CD4-positive, alpha-beta T cell treated with Interleukin-4 for 1 hour (primary cell): ENCODE measurements at places on chromosomes 7 and 10.

GRCh38 chr7:127897704-127898454 is 133.4 kb downstream of the LRRC4 start:
- no peak for DNase-seq

- no peak for DNase-seq
Observed at GRCh38 chr10:130018265-130018664, 54.2 kb upstream of the EBF3 start.

- DNase-seq: no peak
Observed at GRCh38 chr10:64648915-64649314, 1127.7 kb downstream of the REEP3 start.

DNA sequence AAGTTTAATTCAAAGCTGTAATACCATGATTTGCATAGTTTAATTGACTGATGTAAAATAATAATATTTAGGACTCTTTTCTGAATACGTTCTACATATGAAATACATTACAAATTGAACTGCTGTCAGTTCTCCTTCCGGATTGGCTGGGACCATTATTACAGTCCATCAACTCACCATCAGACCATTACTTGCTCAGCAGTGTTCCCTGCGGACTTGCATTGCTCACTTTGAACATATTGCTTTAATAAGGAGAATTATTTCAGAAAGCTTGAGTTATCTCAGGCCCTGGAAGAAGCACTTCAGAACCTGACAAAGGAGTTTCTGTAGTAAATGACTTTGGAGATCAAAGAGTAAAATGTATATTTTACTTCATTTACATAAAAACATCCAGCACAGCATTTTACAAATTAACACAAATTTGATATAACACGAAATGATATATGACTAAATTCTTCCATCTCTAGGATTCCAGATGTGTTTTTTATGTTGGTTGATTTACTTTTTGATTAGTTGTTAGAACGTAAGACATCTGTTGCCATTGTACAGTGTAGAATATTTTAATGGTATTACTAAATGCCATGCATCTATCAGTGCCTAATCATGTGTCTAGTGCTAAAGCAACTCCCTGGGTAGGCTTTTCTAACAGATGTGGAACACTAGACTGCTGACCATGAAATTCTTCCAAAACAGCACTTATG is 418.5 kb upstream of the SEMA3A start:
- DNase-seq: no peak

- DNase-seq: peak; percentile 59
Observed at GRCh38 chr10:132162021-132162531, 24.7 kb upstream of the DPYSL4 start.

DNA sequence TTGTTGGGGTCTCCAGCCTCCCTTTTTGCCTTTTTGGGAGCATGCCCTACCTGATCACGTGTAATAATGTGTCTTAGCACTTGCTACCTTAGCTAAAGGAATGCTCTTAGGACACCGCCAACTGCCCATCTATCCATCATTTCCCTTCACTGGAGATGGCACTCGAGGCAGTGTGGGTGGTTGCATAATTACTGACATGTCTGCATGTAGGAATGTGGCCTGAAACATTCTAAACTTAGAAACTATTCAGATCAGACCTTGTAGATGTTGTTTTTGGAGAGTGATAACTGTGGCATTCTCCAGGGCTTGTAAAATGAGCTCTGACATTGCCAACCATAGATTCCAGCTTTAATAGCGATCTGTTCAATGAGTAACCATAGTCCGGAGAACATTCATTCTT is 365.8 kb downstream of the BBS9 start:
- DNase-seq: no peak

GRCh38 chr10:132532749-132533560 is 4.6 kb upstream of the INPP5A start:
- DNase-seq: no peak

DNA sequence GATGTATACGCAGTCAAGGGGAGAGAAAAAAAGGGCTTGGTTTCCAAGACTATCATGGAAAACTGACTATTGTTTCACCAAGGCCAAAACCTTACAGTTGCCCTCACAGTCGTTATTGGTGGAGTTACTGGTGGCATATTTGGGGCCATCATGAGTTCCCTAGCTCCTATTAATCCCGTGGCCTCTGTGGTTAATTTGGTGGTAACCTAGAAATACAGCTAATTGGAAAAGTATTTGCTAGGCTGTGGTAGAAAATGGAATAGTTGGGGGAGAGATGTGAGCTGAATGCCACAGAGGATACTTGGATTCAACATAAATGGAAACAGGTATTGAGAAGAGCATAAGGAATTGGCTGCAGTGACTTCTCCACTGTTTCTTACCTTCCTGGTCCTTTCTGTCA is 450.7 kb downstream of the KCNMA1 start:
- no peak for DNase-seq

- no peak for DNase-seq
Observed at GRCh38 chr7:113119429-113119828, 1.1 kb upstream of the SMIM30 start.

GRCh38 chr7:96921231-96921630 is 84.1 kb upstream of the DLX6 start:
- DNase-seq: no peak

DNA sequence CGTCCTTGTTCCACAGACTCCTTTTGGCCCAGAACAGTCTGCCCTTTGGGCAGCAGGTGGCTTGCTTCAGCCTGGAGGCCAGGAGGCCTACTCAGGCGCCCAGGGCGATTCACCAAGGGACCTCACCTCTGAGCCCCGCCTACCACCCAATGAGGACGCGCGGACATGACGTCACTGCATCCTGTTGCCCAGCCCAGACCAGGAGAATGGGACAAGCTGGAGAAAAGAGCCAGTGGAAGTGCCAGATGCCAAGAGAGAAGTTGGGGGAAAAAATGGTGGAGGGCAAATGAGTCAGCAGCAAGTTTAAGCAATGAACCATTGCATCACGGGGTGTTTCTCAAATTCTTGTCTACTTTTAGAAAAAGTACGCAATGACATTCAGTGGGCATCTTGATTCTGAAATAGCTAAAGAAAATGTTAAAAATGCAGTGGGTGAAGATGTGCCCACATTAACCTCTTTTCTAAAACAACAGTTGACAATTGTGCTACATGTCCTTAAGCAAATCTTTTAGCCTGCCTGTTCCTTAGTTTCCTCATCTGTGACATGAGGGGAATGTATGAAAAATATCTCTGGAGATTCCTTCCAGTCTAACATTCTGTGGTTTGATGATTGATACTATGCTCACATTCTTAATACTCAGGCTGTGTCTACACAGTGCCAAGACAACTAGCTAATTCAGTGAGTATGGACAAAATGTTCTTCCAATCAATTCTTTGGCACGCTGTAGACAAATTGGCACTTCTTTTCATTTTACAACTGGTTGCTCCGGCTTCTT is 23.9 kb upstream of the LEP start:
- peak; percentile 71 for DNase-seq

DNA sequence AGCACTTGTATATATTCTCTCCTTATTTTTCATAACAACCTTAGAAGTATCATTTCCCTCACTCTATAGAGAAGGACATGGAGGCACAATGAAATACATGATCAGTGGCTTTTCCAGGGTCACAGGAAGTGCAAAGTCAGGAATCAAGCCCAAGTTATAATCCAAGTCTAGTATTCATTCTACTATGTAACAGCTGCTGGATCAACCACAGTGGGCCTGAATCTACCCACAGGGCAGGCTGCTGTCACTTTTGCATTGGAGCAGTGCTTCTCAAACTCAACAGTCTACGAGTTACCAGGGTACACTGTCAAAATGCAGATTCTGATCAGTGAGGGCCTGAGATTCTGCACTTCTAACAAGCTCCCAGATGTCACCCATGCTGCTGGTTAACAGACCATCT is 18.3 kb downstream of the ZDHHC16 start:
- no peak for DNase-seq

GRCh38 chr7:92633211-92633906 is 43.2 kb upstream of the FAM133B start:
- peak; percentile 52 for DNase-seq

GRCh38 chr7:21131897-21132296 is 296.0 kb upstream of the SP4 start:
- DNase-seq: no peak

DNA sequence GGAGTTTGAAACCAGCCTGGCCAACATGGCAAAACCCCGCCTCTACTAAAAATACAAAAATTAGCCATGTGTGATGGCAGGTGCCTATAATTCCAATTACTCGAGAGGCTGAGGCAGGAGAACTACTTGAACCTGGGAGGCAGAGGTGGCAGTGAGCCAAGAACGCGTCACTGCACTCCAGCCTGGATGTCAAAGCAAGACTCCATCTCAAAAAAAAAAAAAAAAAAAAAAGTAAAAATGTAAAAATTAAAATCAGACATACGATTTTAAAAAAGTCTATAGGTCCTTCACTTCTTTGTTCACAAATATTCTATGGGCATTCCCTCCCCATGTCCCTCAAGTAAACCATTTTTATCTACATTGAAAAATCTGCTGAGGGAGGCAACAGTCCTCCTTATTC is 34.9 kb upstream of the TLL2 start:
- no peak for DNase-seq

- DNase-seq: no peak
Observed at GRCh38 chr7:44396931-44397545, 71.6 kb upstream of the CAMK2B start.

DNA sequence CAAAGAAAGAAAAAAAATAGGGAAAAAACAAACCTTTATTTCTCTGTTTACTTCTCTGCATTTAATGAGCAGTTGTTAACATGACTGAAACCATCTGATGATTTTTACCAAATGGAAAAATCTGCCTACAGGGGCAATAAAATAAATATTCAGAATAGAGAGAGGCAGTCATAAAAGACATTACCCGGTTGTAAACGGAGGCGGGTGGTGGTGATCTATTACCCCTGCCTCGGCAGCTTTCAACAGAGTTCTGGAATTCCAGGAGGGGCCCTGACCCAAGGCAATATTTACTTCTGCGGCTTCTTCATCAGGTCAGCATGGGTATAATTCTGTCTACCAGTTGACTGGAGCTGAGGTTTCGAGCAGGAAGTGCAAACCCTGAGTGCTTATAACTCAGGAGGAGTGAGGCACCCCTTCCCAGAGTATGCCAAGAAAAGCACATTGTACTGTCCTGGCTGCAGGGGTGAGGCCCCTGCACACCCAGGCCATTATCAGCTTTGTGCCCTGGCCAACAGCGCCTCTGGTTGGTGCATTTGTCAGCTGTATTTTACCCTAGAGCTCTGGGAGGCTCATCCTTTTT is 8.2 kb upstream of the CXCL12 start:
- DNase-seq: no peak

DNA sequence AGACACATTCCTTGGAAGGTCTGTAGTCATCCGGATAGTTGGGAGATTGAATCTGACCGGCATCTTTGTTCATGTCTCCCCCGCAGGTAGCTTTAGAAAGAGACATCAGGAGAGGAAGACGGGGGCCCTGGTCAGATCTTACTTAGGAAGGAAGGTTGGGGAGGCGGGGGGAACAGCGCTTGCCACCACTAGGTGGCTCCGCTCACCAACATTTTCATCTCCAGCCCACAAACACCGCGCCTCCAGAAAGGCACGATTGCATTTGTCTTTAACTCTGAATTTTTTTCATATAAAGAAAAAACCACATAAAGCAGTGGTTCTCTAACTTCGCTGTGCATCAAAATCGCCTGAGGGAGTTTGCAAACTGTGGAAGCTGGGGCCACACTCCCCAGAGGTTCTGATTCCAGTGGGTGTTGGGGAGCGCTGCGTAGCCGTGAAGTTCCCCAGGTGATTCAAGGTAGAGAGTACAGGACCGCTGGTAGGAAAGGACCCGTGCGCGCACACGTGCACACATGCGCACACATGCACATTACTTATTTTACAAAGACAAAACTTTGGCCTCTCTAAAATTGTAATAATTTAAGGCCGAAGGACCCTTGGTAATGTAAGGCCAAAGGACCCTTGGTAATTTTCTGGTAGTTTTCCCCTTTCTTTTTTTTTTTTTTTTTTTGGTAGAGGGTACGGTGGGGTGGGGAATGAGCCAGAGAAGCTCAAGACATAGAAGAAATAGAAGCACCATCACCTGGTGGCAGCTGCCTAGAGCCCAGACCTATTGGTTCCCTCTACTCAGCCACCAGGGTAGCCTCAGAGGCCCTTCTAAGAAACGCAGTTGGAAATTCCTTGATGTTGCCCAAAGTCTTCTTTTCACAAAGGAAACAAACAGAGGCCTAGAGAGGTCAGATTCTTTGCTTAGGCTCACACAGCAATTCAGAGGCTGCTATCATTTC is 37.4 kb upstream of the OPALIN start:
- peak; percentile 68 for DNase-seq

DNA sequence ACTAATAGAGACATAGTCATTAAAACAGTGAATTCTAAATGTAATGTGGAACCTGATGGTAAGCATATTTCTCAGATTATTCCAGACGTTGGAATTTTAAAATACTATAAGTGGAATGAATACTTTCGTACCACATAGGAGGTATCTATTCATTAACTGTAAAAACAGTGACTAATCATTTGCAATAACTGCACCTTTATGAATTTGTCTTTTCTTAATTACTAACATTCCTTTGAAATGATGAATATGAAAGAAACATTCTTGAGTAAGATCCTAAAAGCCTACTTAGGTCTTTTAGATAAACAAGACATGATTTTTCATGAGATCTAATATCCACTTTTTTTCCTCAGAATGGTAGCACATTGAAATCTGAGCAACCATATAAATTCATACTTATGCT is 549.0 kb upstream of the LRRN3 start:
- DNase-seq: no peak

DNA sequence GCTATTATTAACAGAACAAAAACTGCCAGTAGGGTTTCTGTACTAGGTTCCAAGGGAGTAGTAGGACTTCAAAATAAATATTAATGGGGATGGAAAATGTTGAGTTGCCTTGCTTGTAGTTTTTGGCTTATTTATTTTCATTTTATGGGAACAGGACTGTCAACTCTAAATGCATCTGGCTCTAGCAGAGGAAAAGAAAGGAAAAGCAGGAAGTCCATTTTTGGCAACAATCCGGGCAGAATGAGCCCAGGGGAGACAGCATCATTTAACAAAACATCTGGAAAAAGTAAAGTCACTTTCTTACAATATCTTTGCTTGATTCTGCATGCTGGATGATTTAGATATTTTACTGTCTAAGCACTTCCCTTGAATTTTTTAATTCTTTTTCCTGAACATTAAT is 69.4 kb downstream of the NOC3L start:
- no peak for DNase-seq

GRCh38 chr10:15237351-15237750 is 68.9 kb upstream of the NMT2 start:
- peak; percentile 17 for DNase-seq

GRCh38 chr10:22821501-22821900 is 106.4 kb upstream of the ARMC3 start:
- no peak for DNase-seq

GRCh38 chr10:44567471-44567870 is 182.6 kb upstream of the CXCL12 start:
- DNase-seq: no peak

GRCh38 chr7:121608785-121609184 is 212.7 kb upstream of the FAM3C start:
- DNase-seq: no peak

GRCh38 chr7:36214608-36215456 is 61.8 kb downstream of the EEPD1 start:
- no peak for DNase-seq

- DNase-seq: no peak
Observed at GRCh38 chr7:12821746-12822145, 134.3 kb downstream of the ARL4A start.

GRCh38 chr7:959271-959670 is 4.8 kb upstream of the ADAP1 start:
- DNase-seq: no peak
